SK-N-DZ (cell line): ENCODE measurements at places on chromosomes 16 and 17.

DNA sequence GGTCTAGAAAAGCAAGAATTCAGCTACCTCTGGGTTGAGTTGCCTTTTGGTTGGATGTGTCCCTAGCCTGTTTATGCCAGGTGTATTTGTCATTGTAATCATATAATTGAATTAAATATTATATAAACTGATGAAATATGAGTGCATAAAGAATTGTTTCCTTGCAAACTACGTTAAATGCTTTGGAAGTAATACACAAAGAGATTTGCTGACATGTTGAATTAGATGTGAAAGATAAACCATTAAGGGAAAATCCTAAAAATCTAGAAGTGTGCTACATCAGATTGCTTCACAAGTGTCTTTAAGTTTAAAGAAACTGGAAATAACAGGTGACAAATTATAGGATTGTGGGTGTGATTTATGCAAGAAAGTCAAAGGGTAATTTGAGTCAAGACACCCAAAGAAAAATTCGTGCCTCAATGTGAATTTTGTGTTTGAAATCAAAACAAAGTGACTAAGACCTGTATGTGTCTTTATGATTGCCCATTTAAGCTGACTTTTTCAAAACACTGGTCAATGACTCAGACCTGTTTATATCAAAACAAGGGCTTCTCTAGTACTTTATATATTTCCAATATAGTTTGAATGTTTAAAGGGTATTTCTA, 5.1 kb upstream of the PYY start:
- no peak for DNase-seq

- DNase-seq = no peak
Observed at GRCh38 chr16:55571-56136, 2.0 kb downstream of the SNRNP25 start.

GRCh38 chr17:76195281-76196096, 44.8 kb downstream of the RNF157 start:
- no peak for DNase-seq

DNA sequence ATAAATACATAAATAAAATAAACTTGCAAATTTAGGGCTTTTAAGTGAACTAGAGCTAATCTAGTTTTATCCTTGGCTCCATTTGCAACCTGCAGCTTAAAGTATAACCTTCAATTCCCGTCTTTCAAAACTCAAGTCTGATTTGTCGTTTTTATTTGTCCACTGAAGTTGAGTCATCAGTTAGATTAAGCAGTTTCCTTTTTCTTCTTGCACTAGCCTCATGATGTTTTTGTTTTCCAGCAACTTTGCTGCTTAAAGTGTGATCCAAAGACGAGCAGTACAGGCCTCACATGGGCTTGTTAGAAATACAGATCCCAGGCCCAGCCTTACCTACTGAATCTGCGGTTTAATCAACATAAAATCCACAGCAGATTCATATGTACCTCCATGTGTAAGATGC, 13.8 kb downstream of the ARSG start:
- no peak for DNase-seq

GRCh38 chr16:86611525-86611855, 33.1 kb downstream of the FOXL1 start:
- no peak for DNase-seq

GRCh38 chr16:68866933-68867332, 23.6 kb downstream of the TANGO6 start:
- no peak for DNase-seq

GRCh38 chr17:55265311-55266021, 706 bp downstream of the HLF start:
- peak; percentile 41 for DNase-seq

DNA sequence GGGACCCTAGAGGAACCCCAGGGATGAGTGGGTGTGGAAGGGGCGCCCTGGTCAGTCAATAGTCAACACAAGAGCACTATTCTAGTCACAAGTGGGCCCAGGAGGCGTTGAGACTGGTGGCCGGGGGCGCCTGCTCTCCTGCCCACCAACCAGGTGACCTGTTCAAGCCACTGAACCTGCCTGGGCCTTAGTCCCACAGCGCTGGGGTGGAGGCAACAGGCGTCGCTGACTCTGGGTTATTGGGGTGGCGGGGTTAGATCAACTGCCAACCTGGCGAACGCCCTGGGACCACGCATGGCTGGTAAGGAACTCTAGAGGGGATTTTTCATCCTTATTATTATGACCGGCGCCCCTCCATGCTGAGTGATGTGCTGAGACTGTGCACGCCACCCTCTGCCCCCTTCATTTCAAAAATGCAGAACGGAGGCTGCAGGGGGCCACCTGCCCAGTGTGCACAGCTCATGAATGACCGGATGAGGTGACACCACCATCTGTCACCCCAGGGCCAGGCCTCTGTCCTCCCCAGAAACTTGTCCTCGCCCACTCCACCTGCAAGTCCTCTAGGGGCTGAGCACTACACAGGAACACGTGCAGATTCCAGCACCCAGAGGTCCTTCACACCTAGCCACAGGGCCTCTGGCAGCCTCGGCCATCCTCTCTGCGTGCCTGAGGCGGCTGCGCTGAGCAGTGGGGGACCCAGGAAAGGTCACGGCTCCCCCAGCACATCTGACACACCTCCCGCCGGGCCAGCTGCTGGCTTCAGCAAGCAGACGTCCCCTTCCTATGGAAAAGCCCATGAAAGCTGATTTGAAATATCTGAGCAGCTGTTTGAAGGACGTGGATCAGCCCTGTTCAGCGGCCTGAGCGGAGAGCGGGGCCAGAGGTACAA, 51.6 kb upstream of the DNAH17 start:
- no peak for DNase-seq

- no peak for DNase-seq
Observed at GRCh38 chr17:7839876-7840261, 5.9 kb downstream of the KDM6B start.

GRCh38 chr16:67718668-67719047, 458 bp downstream of the GFOD2 start:
- DNase-seq = no peak
